ENCODE measurements at places on chromosomes 4 and X. TPM values are rescaled to one million over a fixed set of nuclear protein-coding genes. Genes with fewer than 3 reads are reported as not detected.

The CPLX1 gene
- total RNA-seq = 9.2 TPM

The TEX11 gene
- 0.33 TPM for total RNA-seq

The FRAS1 gene
- total RNA-seq = 23.5 TPM

The MTNR1A gene
- total RNA-seq = 1.6 TPM

Measured in camera-type eye (tissue), 1 donor.